COLO829 (cell line): ENCODE measurements at places on chromosomes 13 and 19.

GRCh38 chr13:30974350-30974749 is 41.9 kb downstream of the TEX26 start:
- no peak for DNase-seq

DNA sequence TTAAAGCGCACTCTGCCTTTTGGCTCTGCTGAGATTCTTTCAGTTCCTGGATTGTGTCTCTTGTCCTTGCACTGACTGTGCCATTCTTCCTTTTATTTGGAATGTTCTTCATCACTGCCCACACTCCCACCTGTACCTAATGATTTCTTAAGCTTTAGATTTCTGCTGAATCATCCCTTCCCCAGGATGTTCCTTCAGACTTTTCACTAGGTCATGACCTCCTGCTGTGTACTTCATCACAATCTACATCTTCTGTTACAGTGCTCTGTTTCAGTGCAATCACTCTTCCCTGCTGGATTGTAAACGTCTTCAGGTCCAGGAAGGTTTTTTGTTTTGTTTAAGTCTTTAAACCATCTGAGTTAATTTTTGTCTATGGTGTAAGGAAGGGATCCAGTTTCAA is 281.0 kb downstream of the ATP8A2 start:
- DNase-seq, result no peak

DNA sequence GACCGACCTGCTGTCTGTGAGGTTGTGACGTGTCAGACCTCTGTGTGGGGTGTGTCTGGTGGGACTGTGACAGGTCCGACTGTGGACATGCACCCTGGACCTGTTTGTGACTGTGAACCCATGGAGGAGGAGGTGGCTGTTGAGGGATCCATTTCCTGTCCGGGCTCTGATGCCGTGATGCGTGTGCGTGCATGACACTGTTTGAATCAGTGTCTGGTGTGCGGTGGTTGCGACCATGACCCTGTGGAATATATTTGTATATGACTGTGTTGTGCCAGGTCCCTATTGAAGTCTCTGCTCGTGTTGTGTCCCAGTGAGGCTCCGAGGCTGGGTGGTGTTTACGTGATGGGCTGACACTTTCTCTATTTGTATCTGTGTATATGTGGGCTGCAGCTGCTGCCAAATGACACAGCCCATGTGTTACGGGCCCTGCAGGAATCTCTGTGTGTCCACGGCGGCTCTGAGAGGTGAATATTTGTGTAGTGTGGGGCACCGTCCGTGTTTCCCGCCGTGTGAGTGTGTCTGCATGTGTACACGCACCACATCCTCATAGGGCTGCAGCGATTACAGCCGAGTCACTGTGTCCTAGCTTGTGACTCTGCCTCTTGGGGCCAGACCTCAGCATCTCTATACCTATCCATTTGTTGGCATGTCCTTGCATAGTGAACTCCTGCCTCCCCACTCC is 18.3 kb downstream of the CCDC97 start:
- no peak for DNase-seq

DNA sequence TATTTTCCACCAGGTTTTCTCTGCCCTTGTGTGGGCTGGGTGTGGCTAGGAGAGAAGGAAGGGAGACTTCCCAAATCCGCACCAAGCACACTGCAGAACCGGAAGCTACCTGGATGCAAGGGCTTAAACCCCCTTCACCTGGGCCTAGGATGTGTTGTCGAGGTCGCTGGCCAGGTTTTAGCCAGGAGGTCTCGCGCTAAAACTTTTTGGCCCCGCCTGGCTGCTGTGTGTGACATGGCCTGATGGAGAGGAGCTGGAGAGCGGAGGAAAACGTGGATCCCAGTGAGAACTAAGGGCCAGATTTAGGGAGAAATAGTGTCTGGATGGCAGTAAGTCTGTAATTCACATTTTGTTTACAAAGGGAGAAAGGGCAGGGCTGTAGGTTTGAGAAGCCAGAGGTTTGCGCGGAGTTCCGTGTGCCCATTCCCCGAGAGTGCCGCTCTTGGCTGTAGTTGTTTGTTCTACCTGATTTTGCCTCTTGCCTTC is 3.1 kb upstream of the TSHZ3 start:
- no peak for DNase-seq

DNA sequence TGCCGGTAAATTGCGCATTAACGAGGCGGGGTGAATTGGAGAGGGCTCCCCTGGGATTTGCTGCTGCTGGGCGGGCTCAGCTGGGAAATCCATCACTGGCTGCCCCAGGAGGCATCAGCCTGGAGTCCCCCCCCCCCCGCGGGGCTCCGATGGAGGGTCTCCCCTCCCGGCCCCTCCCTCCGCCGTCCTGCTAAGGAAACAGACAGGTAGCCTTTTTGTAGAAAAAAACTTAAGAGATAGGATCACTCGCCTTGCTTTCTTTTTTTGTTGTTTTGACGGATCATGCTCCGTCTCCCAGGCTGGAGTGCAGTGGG is 6.8 kb downstream of the TLE6 start:
- no peak for DNase-seq

GRCh38 chr19:17538684-17539237 is 16.7 kb upstream of the COLGALT1 start:
- no peak for DNase-seq

- DNase-seq, result no peak
Observed at GRCh38 chr19:35045667-35046300, 4.3 kb downstream of the HPN start.

DNA sequence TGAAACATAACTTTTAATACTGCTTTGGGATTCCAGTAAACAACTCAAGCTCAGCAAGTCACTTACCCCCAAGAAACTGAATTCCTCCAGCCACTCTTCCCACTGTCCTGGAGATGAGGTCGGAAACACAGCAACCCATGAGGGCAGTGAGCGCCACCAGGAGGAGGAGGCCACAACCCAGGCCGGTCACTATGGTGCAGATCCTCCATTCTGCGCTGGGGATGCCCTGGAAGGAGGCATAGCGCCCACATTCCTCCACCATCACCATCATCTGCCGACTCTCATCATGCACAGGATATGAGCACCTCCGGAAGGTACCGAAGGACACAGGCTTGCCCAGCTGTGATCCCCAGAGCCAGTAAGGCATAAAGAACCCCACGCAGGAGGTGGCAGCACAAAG is 2.2 kb downstream of the LHFPL6 start:
- DNase-seq, result no peak

DNA sequence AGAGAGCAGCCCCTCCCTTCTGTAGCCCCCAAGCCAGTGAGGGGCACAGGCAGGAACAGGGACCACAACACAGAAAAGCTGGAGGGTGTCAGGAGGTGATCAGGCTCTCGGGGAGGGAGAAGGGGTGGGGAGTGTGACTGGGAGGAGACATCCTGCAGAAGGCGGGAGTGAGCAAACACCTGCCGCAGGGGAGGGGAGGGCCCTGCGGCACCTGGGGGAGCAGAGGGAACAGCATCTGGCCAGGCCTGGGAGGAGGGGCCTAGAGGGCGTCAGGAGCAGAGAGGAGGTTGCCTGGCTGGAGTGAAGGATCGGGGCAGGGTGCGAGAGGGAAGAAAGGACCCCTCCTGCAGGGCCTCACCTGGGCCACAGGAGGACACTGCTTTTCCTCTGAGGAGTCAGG is 4.2 kb downstream of the KLK3 start:
- DNase-seq, result no peak

DNA sequence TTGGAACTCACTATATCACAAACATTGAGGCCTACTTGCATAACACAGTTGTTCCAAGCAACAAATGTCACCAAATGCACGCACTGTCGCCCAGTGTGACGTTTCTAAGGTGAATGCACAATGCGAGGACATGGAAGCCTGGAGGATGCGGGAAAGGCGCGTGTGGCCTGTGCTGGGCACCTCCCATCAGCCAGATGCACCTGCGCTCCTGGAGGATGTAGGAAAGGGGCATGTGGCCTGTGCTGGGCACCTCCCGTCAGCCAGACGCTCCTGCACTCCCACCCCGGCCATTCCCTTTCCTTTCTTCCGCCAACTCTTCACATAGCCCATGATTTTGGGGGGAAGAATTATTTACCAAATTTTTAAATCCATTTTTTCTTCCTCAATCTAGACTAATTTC is 202.4 kb upstream of the SOX1 start:
- no peak for DNase-seq

DNA sequence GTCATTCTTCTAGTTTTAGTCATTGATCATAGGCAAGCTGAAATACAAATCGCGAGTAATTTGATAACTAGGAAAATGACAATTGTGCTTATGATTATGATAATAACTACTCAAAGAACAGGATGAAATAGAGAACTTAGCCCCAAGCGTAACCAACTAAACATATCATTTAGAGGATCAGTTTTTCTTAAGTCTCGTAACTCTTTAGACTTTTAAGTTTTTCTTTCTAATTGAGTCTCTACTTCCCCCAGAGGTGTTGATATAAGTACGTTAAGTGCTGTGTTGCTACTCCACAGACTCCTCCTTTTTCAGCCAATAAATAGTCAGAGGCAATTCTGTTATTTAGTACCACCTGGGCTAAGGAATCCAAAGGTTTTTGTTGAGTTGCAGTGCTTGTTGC is 96.3 kb downstream of the NHLRC3 start:
- DNase-seq, result no peak

DNA sequence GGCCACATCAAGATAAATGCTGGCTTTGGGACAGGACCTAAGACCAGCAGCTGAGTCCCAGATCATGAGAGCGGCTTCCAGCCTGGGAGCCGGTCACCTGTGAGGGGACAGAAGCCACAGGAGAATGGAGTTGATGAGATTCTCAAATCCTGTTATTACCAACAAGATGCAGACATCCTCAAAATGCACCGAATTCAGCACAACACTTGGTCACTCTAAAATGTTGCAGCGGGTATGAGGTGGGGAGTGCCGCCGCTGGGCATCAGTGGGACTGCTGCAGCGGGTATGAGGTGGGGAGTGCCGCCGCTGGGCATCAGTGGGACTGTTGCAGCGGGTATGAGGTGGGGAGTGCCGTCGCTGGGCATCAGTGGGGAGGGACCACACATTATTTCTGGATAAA is 21.2 kb downstream of the RANBP3 start:
- no peak for DNase-seq

DNA sequence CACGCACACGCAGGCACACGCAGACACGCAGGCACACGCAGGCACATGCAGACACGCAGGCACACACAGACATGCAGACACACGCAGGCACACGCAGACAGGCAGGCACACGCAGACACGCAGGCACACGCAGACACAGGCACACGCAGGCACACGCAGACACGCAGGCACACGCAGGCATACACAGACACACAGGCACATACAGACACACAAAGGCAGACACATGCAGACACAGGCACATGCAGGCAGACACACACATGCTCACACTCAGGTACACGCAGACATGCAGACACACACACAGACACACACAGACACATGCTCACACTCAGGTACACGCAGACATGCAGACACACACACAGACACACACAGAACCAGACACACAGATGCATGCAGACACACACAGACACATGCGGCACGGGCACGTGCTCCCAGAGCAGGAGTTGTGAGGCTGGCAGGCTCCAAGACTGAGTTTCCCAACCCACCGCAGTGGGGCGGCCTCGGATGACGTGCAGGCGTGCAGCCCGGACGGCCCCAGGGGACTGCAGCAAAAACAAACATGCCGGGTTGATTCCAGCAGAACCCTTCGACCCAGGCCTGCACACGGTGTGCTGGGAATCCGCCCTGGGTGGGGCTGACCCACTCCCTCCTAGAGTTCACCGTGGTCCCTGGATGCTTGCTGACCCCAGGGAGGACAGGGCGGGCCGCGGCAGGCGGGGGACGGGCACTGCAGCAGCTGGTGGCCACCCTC is 100.0 kb downstream of the GADD45B start:
- DNase-seq, result no peak

GRCh38 chr19:17754634-17755442 is 3.6 kb downstream of the FCHO1 start:
- DNase-seq, result no peak
